AG04449 (cell line): ENCODE measurements at places on chromosomes 7 and 10.

DNA sequence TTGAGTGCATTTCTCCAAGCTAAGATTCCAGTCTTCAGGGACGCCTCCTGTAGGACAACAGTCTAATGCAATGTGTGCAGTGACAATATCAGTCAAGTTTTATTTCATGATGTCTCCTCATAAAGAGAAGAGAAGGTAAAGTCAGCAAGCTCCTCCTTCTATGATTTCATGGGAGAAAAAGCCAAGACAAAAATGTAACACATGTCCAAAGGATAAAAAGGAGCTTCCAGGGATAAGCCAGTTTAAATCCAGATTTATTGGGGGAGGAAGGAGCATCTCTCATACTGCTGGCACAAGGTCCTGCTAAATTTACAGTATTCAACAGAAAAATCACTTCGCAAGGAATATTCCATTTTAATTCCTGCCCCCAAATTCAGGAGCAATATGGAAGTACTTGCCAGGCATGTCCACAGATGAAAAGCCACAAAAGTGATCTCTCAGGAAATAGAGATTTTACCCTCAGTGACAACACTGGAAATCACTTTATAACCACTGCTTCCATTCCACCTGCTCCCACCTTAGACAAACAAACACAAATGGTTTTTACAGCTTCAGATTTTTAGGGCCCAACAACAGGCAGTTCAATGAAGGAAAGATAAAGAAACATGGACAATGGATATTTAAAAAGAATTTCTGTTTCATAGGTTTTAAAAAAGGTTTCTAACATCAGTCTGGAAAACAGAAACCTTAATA lies 677.5 kb upstream of the C7orf33 start:
- no peak for DNase-seq

DNA sequence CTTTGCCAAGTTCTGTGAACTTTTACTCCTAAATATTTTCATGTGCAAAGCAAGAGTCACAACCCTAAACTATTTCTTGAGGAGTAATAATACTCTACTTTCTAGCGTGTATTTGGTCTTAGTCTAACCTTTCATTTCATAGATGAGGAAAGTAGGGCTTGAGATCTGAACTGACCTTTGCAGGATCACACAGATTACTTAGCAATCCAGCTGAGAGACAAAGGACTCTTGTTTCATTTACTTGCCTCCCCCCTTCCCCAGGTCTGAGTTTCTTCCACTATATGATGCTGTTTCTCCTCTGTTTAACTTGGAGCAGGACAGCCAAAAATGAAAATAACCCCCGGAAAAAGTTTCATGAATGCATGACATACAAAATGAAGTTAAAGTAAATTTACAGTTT lies 75.3 kb upstream of the PTN start:
- no peak for DNase-seq

GRCh38 chr7:131897016-131897789 lies 340.8 kb upstream of the PODXL start:
- no peak for DNase-seq

DNA sequence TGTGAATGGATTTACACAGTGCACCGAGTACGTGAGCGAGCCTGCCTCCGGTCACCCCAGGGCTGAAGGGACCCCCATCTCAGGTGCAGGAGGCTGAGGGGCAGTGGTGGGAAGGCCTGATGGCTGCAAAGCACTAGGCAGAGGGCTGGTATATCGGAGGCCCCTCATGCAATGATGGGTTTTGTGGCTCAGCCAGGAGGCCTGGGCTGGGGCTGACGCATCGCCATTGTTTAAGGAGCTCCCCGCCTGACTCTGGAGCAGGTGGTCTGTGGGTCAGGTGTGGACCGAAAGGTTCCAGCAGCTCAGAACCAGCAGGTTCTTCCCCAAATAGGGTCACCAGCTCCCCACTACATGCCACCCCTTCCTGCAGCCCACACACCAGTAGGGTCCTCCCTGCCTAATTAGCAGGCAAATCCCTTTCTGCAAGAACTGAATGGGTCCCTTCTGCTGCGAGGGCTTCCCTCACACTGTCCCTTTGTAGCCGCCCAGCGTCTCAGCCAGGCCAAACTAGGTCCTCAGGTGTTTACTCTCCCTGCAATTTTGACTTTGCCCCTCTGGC lies 33.0 kb downstream of the OAT start:
- DNase-seq = no peak

- DNase-seq = no peak
Measured at GRCh38 chr10:69375307-69376151, 41.2 kb downstream of the TACR2 start.

- DNase-seq = no peak
Measured at GRCh38 chr7:157432541-157432956, 95.7 kb downstream of the DNAJB6 start.

DNA sequence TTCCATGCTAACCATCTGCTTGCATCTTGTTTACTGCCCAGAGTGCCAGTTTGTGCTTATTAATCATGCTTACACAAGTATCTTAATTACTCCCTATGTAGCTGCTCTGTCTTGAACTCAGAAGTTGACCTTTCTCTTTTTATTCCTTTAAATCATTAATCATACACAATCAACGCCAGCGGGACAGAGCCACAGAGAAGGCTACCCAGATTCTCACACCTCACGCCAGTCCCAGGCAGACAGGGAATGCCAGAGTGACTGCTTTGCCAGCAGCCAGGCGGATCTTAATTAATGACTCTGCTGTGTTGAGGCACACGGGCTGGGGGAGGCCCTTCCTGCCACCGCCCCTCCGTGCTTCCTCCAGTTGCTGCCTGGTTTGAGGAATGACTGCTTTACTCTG lies 229.4 kb downstream of the LRMDA start:
- no peak for DNase-seq
